Hypothalamus (tissue), 51 donors: ENCODE measurements at places on chromosomes 7 and 10.
A peak's percentile ranks its signal among the peaks of the same experiment; 100 is the strongest.

- DNase-seq: no peak
Measured at GRCh38 chr7:5462216-5462615, 38.6 kb upstream of the TNRC18 start.

DNA sequence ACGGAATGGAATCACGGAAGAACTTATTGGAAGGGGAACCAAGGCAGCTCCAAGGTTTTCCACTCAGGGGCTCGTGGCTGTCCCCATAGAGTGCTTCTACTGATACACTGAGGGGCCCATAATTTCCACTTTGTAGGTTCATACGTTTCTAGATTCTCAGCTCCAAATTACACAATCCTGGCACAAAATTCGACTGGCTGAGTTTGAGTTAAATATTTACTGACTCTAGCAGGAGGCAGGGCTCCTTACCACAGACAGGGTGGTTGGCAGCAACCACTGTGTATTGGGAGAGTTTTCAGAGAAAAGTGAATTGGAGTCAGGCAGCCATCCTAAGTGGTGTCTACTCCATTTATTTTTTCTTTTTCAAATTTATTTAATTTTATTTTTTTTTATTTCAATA lies 55.4 kb upstream of the SEC61G start:
- DNase-seq: no peak

GRCh38 chr7:45106820-45107219 lies 4.7 kb downstream of the TBRG4 start:
- no peak for DNase-seq

- DNase-seq: no peak
Measured at GRCh38 chr10:17219024-17219423, 9.0 kb upstream of the VIM start.

- no peak for DNase-seq
Measured at GRCh38 chr7:149245744-149246143, 6.3 kb downstream of the ZNF212 start.

GRCh38 chr7:95199779-95200558 lies 124.4 kb downstream of the PON1 start:
- no peak for DNase-seq

DNA sequence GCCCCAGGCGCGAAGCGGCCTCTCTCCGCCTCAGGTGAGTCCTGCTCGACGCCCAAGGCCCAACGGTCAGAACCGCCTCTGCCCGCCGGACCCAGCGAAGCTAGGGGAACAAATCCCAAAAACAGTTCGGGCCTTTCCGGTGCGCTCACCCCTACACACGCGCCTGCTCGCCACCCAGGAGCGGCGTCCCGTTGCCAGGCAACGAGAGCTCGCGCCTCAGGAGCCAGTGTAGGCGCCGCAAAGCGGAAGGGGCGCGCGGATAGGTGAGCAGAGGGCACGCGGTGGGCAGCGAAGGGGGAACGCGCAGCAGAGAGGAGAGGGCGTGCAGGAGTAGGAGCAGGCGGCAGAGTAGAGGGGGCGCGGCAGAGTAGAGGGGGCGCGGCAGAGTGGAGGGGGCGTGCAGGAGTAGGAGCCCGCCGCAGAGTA lies at the start of the genes DYDC1 and DYDC2:
Gene DYDC1 (minus strand): TSS at position 193 of the 426 bp plus-strand sequence. CDS start 4,154 bp downstream, outside the sequence.
Gene DYDC2 (plus strand): TSS at position 219 of the 426 bp plus-strand sequence. CDS start 5,663 bp downstream, outside the sequence.
- peak; percentile 16 for DNase-seq

DNA sequence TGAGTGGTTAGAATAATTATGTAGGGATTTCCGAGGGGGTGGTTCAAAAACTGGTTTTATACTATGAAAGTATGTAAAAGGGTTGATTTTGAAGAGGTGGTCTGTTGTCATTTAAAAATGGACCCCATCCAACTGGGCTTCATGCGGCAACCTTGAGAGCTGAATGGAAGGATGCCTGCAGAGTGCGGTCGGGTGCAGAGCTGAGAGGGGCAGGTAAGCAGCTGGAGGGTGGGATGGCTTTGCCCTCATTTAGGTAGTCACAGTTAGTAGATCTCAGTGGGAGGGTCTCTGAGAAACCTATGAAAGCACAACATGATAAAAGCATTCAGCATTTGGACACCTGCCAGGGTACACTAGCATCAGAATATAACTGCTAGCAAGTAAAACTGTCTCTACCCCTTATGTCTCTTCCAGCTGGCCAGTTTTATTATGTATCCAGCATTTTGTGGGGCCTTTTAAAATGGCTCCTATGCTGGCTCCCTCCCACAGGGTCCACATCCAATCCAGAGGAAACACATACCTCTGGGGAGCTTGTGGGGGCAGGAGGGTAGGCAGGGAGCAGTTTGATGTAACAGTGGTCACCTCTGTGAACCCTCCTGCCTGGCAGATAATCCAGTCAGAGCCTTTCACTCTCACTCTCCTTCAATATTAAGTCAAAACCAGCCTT lies 75.9 kb upstream of the MAGI2 start:
- DNase-seq: no peak

- DNase-seq: no peak
Measured at GRCh38 chr7:117176206-117176605, 146.7 kb downstream of the WNT2 start.

DNA sequence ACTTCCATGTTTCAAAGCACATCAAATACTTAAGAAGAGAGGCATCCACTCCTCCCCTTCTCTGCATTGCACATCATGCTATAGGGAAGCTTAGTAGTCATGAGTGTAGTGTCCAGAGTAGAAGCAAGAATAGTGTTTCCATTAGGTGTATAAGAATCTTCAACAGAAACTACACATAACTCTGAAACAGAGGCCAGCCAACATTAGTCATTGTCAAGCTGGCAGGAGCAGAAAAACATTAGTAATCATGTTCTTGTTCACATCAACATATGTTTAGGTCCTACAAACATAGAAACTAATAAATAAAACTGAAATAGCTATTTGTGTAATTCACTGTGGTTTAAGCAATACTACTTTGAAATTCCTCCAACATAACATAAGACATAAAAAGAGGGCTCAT lies 370.2 kb downstream of the PPP1R3A start:
- no peak for DNase-seq

DNA sequence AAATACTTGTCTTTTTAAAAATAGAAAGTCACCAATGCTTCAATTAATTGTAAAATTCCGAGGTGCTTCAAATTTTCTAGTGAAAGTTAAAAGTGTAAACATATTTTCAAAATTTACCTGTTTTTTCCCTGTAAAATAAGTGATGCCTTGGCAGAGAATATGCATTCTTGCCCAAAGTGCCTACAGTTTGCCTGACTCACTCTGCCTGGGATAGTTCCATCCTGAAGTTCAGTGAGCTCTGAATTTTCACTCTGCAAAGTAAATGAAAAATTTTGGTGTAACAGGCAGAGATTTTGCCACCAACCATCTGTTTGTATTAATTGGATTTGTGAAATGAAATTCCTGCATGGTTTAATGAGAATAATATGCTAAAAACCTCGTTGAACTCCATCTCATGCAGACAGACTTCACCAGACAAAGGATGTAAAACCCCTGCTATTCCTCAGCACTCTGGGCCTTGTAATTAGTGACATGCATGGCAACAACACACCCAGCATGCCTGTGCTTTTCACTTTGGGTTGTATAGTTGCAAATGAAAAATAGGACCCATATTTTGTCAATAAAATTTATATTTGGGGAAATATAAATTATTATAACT lies 117.4 kb upstream of the GNAI1 start:
- DNase-seq: no peak

DNA sequence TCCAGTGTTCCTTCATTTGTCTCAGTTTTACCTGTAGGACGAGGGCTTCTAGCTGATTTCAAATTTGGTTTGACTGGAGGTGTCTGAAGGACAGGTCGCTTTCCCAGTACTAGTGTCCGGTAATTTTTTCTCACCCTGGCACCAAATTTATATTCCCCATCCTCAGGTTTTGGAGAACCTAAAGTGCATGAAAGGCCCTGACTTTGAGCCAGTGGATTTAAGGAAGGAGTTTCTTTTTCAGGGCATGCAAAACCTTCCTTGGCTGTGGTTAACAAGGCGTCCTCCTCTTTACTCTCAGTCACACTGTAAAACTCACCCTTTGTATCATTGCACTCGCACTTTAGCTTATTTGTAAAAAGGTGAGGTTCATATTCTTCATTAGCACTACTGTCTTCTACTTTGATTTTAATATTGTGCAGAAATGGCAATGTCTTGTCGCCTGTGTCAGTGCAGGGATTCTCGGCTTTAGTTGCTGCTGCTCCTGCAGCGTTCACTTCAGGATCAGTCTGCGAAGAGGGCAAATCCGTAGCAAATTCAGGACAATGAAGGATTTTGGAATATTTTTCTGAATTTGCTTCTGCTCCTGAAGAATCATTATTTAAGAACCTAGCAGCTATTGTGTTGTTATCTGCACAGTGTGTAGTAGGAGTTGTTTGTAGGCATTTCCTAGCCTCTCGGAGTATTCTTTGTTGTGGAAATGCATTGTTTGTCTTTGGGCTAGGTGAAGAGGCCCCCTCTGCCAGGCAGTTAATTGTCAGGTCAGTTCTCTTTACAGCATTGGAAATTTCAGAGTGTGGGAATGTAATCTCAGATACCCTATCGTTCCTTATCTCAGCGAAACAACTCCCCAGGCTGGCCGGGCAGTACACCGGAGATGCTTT lies 9.9 kb downstream of the SKIDA1 start:
- no peak for DNase-seq

DNA sequence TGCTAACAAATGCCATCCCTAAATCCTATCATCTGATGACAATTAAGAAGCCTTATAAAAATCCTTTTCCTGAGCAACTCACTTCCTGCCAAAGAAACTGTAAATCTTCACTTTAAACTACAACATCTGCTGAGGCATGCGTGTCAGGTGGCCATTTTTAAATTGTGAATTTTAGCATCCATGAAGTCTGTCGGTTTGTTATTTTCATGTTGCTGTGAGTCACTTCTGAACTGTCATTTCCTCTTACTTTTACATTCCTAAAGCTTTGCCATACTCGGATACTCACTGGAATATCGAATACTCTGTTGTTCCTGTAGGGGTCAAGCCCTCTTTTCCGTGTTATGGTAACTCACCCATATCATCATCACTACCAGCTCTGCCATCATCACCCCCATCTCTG lies 34.3 kb upstream of the TMEM26 start:
- no peak for DNase-seq

DNA sequence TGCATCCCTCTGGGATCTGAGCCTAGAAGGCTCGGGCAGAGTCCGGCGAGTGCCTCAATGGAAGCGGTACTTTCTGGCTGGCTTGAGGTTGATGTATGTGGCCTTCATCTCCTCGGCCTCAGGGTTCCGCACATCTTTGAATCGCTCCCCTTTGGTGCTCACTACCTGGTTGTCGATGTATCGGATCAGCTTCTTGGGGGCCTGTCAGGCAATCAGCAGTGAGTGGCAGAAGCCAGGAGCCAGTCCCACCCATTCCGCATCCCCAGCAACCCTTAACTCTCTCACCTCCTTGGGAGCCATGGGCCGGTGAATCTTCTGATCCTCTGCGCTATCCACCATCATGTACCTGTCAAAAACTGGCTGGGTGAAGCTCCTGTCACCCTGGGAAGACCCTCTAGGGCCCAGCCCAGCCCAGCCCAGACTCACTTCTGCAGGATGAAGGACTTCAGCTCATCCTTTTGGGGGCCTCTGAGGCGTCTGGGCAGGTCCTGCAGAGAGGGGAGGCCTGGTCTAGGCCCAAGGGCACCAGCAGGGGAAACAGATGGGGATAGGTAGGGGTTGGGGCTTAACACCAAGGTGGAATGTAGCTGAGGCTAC lies 2.8 kb downstream of the FBXL15 start:
- DNase-seq: no peak

GRCh38 chr7:30018451-30018850 lies 8.1 kb downstream of the FKBP14 start:
- DNase-seq: no peak

DNA sequence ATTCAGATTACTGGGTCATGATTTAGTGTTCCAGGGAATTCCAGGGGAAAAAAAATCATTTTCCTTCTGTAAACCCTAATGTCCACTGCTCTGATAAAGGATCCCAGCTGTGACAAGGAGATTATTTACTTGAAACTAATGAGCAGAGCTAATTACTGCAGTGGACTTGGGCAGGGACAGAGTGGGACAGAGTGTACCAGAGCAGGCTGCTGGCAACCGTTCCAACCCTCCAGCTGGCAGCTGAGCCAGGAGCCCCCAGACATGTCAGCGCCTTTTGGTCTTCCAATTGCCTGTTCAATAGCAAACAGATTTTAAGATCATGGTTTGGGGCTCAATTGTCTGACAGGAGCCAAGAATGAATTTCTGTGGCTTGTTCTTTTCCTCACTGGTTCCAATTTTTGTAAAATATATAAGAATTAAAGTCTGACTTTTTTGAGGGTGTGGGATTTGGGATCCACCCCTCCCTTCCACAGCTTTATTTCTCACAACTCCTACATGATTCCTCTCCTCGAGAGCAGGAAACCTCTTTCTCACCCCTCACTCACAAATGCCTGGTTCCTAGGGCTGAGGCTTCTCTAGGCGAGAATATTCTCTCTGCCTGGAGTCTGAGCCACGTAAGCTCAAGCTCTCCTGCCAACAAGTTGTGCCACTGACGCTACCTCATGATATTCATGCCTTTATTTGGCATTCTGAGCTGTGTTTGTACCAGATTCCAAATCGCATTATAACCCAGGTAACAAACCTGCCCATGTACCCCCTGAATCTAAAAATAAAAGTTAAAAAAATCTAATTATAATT lies 20.6 kb upstream of the FAM180A start:
- DNase-seq: no peak

GRCh38 chr10:126701526-126701925 lies 31.0 kb upstream of the C10orf90 start:
- no peak for DNase-seq

DNA sequence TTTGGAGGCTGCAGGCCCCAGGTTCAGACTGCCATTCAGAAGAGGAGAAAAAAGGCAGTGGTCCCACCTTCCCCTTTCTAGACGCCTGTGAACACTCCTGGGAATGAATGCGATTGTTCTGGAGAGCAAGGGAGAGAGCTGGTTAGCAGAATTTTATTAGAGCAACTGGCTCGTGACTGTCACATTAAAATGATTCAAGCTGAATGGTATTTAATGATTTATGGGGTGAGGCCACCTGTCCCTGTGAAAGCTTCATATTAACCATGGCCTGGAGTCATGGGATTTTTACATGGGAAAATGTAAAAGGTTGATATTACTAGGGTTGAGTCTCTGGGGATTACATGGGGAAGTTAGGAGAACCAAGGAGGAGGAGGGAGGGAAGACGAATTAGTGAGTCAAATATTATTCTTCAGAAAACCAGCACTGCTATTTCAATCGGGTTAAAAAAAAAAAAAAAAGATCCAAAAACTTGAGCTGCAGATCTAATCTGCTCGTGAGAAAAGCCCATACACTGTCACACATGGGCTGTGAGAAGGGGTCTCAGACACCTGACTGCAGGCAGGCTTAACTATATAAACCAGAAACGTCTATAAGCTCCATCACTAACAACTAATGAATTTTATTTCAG lies 8.3 kb downstream of the CXCL12 start:
- DNase-seq: no peak

DNA sequence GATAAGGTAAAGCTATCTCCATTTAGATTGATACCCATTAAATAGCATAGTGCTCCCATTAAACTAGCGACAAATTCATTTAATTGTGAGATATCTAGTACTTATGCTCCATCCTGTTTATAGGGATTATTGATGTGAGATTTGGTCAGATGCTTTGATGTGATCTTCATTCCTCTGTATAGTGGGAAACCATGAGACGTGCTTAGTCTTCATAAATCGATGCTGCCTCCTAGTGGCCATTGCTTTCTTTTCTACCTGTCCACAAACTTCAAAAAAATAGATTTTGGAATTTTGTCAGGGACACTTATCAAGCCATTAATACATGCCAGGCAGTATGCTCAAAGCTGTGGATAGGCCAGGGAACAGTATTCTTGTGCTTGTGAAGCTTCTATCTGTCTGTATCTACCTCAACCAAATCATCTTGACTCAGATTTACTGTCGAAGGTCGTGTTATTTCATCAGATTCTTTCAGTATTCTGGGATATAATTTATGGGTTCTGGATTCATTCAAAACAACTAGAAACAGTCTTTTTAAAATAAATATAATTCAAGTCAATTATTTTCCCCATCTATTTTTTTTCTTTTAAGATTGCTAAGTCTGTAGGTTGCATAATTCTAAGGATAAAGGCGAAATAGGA lies 12.0 kb downstream of the LSM8 start:
- DNase-seq: no peak
